ENCODE measurements at places on chromosomes 4 and X.

DNA sequence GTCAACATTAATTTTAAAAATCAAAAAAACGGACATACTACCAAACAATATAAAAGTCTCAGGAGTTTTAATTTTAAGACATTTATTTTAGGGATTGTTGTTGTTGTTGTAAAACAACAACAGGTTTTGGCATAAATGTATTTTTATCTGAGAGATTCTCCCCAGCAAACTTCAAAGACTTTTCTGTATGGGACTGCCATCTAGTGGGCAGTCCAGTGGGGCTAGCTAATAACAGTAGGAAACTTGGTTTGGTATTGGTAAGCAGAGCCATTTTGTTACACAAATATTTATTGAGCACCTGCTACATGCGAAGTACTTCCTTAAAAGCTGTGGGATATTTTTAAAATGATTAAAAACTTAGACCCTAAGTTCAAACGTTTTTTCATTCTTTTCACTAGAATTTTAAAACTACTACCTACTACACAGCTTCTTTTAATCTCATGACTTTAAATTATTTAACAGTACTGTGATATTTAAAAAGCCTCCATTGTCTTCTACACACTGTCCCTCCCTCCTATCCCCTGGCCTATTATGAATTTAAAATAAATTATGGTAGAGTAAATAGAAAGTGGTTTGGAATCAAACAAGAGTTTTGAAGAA is 1028.4 kb upstream of the INTU start:
- DNase-seq, result no peak

- no peak for DNase-seq
Measured at GRCh38 chr4:144575181-144575580, 70.8 kb upstream of the HHIP start.

DNA sequence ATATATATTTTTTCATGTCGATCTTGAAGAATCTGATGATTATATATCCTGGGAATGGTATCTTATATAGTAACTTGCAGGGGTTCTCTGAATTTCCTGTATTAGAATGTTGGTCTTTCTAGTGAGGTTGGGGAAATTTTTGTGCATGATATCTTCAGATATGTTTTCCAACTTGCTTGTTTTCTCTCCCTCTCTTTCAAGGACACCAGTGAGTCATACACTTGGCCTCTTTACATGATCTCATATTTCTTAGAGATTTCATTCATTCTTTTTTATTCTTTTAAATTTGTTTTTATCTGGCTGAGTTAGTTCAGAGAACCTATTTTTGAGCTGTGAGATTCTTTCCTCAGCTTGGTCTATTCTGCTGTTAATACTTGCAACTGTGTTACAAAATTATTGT is 27.2 kb upstream of the C4orf17 start:
- no peak for DNase-seq

DNA sequence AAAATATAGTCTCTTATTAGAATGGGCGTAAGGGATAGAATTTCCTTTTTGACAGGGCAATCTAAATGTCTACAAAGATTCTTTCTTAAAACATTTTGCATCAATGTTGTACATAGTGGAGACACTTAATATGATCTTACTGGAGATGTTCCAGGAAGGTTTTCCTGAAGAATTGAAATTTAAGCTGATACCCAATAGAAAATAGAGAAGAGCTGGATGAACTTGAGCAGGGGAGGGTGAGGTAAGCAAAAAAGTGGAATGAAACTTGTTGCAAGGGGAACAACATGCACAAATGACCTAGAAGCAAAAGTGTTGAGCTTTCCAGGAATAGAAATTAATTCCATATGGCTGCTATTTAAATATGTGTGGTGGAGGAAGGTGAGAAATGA is 19.7 kb downstream of the SLAIN2 start:
- no peak for DNase-seq

DNA sequence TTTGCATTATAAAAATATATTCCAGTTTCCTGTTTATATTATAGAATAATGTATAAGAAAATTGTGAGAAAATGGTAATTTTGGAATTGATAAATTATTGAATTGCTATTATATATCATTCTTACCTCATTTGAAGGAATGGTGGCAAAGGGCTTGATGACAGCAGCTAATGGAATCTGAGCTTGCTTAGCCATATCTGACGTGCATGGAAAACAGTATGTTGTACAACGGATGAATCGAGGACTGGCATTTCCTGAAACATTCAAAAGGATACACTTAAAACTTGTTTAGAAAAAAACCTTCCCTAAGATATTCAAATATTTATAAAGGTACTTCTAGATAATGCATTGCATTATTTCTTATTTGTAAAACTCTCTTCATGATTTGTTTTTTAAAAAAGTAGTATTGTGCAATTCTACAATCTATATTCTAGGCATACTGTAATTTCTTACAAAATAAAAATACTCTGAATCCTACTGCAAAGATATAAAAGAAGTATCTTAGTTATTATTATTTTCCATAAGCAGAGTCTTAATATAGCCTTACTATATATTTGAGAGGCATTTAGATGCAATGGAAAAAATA is 38.3 kb downstream of the SEC24D start:
- no peak for DNase-seq

All from stimulated activated CD4-positive, alpha-beta T cell treated with anti-CD3 and anti-CD28 coated beads, Interleukin-2, amount 100 ng/mL, for 48 hours (primary cell).